ENCODE measurements at places on chromosomes 3 and 15. TPM values are rescaled to one million over a fixed set of nuclear protein-coding genes. Genes with fewer than 3 reads are reported as not detected.

Gene UPK1B
- total RNA-seq: not detected

DNA sequence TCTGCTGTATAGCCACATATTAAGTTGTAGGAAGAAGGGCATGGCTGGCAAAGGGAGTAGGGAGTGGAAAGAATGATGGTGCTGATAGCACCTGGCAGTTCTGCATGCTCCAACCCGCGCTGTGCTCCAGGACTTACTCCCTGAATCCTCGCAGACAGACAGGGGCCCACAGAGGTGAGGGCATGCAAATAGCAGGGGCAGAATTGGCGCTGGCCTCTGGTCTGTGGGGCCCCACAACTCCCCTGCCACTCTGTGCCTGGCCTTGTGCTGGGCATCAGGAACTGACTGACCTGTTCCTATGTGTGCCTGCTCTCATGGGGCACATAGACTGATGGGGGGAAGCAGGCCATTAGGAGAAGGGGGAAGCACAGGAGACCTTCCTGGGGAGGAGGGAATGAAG, 20.9 kb downstream of the HDAC11 start:
- no peaks in the 10 kb centered on the region for H3K36me3 ChIP-seq
- DNase-seq: no peak
- H3K4me1 ChIP-seq: peaks cover 3% of the 10 kb centered on the region
- H3K27me3 ChIP-seq: no peaks in the 10 kb centered on the region
- H3K4me3 ChIP-seq: no peak overlapping the region

DNA sequence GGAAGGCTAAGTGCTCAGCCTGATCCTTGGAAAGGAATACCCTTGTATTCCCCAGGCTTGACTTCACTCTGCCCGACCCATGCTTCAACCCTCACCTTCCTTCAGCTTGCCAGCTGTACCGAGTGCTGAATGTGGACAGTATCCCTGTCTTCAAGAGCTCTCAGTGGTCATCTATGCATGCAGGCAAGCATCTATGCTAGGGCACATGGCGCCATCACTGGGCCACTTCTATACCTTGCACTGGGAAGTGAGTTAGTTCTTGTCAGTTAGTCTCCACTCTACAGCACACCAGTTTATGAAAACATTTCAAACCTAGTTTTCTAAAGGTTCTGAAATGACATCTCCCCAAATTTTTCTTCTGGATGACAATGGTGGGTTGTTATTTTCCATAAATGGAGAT, 82.0 kb upstream of the MYRIP start:
- DNase-seq: no peak
- no peaks in the 10 kb centered on the region for H3K4me1 ChIP-seq
- H3K27me3 ChIP-seq: peaks cover 1% of the 10 kb centered on the region
- H3K4me3 ChIP-seq: no peak overlapping the region
- no peak overlapping the region for H3K27ac ChIP-seq

DNA sequence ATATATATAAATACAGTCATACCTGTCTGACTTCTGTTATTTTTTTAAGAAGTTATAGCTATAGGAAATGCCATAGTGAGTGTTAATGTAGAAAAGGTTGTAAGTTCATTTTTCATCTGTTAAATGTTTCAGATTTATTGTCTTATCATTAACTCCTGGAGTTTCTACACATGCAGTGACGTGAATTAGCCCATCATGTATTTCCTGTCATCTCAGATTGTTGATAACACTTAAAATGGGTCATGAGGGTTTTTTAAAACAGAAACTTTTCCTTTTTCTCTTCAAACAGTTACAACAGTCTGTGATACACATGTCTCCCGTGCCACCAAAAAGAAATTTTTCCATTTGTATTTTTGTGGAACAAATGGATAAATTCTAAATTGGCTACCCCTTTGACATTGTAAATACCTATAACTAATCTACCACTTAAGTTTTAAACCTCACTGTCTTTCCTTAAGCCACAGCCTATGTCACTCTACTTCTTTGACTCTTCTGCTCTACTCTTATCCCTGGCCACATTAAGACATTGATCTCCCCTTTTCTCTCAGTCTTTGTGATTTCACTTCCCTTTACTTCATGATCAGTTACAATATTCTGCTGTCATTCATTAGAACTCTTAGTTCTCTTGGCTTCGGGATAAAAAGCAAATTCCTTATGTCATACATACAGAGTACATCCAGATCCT, 89.1 kb downstream of the NEO1 start:
- DNase-seq: no peak
- H3K4me3 ChIP-seq: no peak overlapping the region
- peaks cover 21% of the 10 kb centered on the region for H3K4me1 ChIP-seq
- peak overlapping the region; percentile 3 for H3K27ac ChIP-seq

Gene ARPC4
- 205 TPM for total RNA-seq

Gene UROC1
- total RNA-seq: not detected

- no peaks in the 10 kb centered on the region for H3K4me1 ChIP-seq
- H3K36me3 ChIP-seq: no peaks in the 10 kb centered on the region
- H3K27ac ChIP-seq: no peak overlapping the region
- DNase-seq: no peak
- H3K4me3 ChIP-seq: no peak overlapping the region
- no peaks in the 10 kb centered on the region for H3K27me3 ChIP-seq
Observed at GRCh38 chr3:109362823-109363222, 25.5 kb upstream of the DPPA4 start.

Gene SEMA6D
- not detected for total RNA-seq

DNA sequence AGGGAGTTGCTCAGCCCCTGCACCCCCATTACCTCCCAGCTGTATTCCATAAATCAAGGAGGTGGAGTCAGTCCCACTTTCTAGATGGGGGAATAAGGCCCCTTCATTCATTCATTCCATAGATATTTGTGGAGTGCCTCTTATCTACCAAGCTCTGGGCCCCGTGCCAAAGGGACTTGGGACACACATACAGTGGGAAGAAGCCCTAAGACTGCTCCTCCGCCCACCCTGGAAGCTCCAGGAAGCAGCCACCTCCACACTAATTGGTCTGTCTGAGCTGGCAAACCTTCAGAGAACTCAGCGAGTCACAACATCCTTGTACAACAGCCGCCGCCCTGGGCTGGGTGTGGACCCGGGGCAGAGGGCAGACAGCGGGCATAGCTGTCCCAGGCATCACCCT, 6.4 kb downstream of the STRA6 start:
- H3K27me3 ChIP-seq: no peaks in the 10 kb centered on the region
- H3K27ac ChIP-seq: no peak overlapping the region
- DNase-seq: no peak
- H3K4me1 ChIP-seq: peaks cover 4% of the 10 kb centered on the region
- no peaks in the 10 kb centered on the region for H3K36me3 ChIP-seq

Gene SCG3
- total RNA-seq: not detected

Gene CCDC32
- total RNA-seq: 21.3 TPM

GRCh38 chr3:177190756-177191681, 6.3 kb downstream of the TBL1XR1 start:
- peak overlapping the region; percentile 3 for H3K4me3 ChIP-seq
- peak overlapping the region; percentile 17 for H3K27ac ChIP-seq
- no peak for DNase-seq
- no peaks in the 10 kb centered on the region for H3K27me3 ChIP-seq
- H3K36me3 ChIP-seq: peaks cover 41% of the 10 kb centered on the region

GRCh38 chr3:179278932-179279693, 28.2 kb upstream of the KCNMB3 start:
- H3K4me3 ChIP-seq: no peak overlapping the region
- no peaks in the 10 kb centered on the region for H3K36me3 ChIP-seq
- DNase-seq: no peak
- no peaks in the 10 kb centered on the region for H3K4me1 ChIP-seq

- H3K27me3 ChIP-seq: no peaks in the 10 kb centered on the region
- H3K4me3 ChIP-seq: no peak overlapping the region
- no peaks in the 10 kb centered on the region for H3K36me3 ChIP-seq
- H3K27ac ChIP-seq: no peak overlapping the region
- no peaks in the 10 kb centered on the region for H3K4me1 ChIP-seq
- no peak for DNase-seq
Observed at GRCh38 chr15:63324770-63325169, 47.4 kb downstream of the APH1B start.

- peak overlapping the region; percentile 80 for H3K27ac ChIP-seq
- no peak overlapping the region for H3K4me3 ChIP-seq
- DNase-seq: no peak
Observed at GRCh38 chr3:52262447-52262846, 16.0 kb downstream of the WDR82 start.

Gene TNNC1
- total RNA-seq: 5.9 TPM

GRCh38 chr15:38992930-38993329, 428.3 kb upstream of the RASGRP1 start:
- no peaks in the 10 kb centered on the region for H3K4me1 ChIP-seq
- H3K4me3 ChIP-seq: no peak overlapping the region
- no peak overlapping the region for H3K27ac ChIP-seq
- no peaks in the 10 kb centered on the region for H3K36me3 ChIP-seq

Gene WNT7A
- not detected for total RNA-seq

GRCh38 chr3:168803536-168803935, 707.8 kb upstream of the GOLIM4 start:
- no peak for DNase-seq
- H3K4me3 ChIP-seq: no peak overlapping the region
- no peak overlapping the region for H3K27ac ChIP-seq

DNA sequence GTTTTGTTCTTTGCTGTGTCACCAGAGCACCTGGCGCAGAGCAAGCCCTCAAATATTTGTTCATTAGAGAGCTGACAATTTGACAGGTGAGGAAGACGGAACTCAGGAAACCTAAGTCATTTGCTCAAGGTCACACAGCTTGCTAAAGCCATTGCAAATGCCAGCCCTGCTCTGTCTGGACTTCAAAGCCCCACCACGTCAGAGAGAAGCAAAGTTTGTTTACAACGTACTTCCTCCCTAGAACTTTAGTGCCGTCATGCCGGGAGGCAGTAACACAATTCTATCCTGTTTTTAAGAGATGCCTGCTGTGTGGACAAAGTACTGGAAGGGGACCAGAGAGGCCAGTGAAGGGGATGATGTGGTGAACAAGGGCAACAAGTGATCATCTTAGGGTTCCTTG, 216.6 kb upstream of the PRICKLE2 start:
- H3K4me3 ChIP-seq: no peak overlapping the region
- DNase-seq: no peak
- H3K27ac ChIP-seq: no peak overlapping the region
- H3K27me3 ChIP-seq: peaks cover 48% of the 10 kb centered on the region

DNA sequence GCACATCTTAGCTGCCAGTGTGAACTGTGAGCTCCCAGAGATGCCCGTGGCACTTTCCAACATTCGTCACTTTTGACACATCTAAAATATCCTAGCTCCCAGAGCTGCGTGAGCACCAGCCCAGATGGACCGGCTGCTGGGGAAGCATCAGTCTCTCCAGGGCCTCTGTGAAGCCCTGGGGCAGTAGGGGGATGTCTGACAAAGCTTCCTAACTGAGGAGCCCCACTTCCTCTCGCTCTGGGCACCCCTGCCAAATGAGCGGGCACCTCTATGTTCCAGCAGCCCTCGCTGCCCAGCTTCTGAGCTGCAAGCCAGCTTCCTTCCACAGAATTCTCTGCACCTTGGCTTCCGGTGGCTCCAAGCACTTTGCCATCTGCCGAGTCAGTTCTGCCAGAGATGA, 91.1 kb downstream of the LIPC start:
- no peak overlapping the region for H3K4me3 ChIP-seq
- H3K27ac ChIP-seq: no peak overlapping the region
- DNase-seq: no peak
- H3K27me3 ChIP-seq: no peaks in the 10 kb centered on the region
- no peaks in the 10 kb centered on the region for H3K36me3 ChIP-seq

Gene TPRA1
- total RNA-seq: 26.6 TPM

DNA sequence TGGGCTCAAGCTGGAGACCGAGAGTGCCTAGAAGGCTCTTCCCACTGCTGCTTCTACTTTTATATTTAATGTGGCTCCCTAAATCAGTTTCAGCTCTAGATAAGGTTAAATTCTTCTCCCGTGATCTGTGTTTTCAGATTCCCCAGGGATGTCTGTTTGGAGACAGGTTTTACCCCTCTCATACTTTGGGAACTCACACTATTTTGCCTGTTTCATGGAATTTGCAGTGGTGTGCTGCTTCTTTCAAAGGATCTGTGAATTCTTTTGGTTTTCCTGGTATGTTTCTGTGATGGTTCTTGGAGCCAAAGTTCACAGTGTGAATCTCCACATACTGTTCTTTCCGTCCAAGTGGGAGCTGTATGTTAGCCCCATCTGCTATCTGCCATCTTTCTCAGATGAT, 238.3 kb upstream of the SLITRK3 start:
- no peaks in the 10 kb centered on the region for H3K4me1 ChIP-seq
- no peaks in the 10 kb centered on the region for H3K27me3 ChIP-seq
- H3K27ac ChIP-seq: no peak overlapping the region
- no peak for DNase-seq
- no peak overlapping the region for H3K4me3 ChIP-seq

Gene CTXN2
- not detected for total RNA-seq

- H3K27me3 ChIP-seq: peaks cover 2% of the 10 kb centered on the region
- no peak overlapping the region for H3K4me3 ChIP-seq
- no peaks in the 10 kb centered on the region for H3K36me3 ChIP-seq
- H3K27ac ChIP-seq: no peak overlapping the region
Observed at GRCh38 chr3:23697416-23697815, 108.3 kb upstream of the UBE2E1 start.

Gene GP9
- total RNA-seq: not detected

Gene UBA3
- 72.7 TPM for total RNA-seq

DNA sequence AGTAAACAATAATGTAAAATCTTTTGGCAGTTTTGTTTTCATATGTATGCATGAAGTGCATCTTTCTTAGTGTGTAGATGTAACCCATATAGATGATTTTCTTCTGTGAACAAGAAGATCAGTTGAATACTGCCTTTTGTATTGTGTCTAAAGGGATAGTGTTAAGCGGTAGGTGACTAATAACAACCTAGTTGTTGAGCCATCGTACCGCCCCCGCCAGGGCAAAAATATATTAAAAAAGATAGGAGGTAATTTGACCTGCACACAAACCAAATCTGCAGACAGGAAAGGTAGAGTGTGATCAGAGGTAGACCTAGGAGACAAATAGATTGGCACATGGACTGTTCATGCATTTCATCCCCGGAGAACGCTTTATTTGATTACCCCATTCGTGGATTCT, 3.3 kb upstream of the GMNC start:
- H3K27ac ChIP-seq: no peak overlapping the region
- peaks cover 7% of the 10 kb centered on the region for H3K4me1 ChIP-seq
- peaks cover 30% of the 10 kb centered on the region for H3K27me3 ChIP-seq
- no peak overlapping the region for H3K4me3 ChIP-seq
- DNase-seq: no peak

GRCh38 chr3:13134879-13135206, 61.6 kb upstream of the IQSEC1 start:
- H3K27ac ChIP-seq: no peak overlapping the region
- H3K4me1 ChIP-seq: peaks cover 6% of the 10 kb centered on the region
- DNase-seq: no peak
- no peaks in the 10 kb centered on the region for H3K36me3 ChIP-seq
- H3K4me3 ChIP-seq: no peak overlapping the region

DNA sequence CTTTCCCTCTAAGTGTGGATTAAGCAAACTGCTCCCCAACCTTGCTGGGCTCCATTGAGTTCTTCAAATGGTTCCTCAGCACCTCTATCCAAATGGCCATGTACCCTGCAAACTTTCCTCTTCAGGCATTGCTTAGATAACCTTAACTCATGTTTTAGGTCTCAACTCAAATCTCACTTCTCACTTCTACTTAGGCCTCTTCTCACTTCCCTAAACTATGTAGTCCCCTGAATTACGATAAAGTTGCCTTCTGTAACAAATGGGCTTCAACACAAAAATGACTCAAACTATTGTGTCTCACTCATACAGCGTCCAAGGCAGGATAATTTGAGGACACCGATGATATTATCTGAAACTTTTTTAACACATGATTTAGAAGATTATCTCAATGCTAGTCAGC, 62.4 kb upstream of the STAC start:
- no peaks in the 10 kb centered on the region for H3K27me3 ChIP-seq
- H3K4me3 ChIP-seq: no peak overlapping the region
- no peaks in the 10 kb centered on the region for H3K36me3 ChIP-seq
- no peak for DNase-seq
